ENCODE measurements at places on chromosomes 5 and 9.

- no peak for DNase-seq
Measured at GRCh38 chr5:71528206-71528605, 58.9 kb upstream of the MCCC2 start.

DNA sequence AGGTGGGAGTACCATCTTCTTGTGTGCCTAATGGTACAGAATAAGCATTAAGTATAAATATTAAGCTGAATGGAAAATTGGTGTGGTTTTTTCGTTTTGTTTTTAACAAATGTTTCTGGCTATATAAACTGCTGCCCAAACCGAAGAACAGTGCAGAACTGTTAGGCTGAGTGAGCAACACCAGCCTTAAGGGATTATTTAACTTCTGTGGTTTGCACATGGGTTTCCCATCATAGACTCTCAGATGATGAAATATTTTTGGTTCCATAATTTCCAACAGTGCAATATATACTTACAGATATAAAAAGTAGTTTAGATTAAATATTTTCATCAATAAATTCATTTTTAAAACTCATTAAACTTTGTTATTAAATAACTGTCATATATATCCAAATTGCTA lies 16.4 kb downstream of the C5orf63 start:
- no peak for DNase-seq

DNA sequence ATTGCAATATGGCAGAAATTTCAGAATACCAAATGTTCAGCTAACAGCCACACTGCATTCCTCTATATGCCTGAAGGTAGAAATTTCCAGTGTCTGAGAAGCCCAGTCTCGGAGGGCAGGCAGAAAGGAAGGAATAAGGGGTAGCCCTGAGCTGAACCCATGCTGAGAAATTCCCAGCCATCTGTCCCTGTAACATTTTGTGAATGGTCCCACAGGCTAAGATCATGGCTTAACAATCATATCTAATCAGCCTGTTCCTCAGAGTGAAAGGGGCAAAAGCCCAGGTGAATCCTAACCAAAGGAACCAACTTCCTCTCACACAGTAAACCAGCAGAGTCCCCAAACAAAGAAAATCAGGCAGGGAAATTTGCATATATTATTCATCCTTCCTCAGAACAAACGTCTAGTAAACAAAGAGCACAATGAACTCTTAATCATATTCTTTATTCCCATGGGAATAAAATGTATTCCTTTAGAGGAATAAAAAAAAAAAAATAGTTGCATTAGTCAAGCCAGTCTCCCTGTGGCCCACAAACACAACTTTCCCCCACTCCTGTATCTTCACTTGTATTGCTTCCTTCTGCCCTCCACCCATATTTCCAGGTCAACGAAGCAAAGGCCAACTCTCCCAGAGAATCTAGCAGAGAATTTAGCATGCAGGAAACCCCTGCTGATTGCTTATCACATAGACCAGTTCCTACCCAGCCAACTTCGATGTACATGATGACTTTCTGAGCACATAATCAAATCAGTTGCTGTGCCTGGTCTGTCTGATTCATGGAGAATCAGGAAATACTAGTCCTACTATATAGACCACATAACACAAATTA lies 257.6 kb downstream of the FAM114A2 start:
- no peak for DNase-seq

- DNase-seq = peak; percentile 5
Measured at GRCh38 chr9:95004411-95005277, 278.1 kb downstream of the AOPEP start.

GRCh38 chr9:122389799-122390481 lies 19.1 kb downstream of the PTGS1 start:
- DNase-seq = no peak

DNA sequence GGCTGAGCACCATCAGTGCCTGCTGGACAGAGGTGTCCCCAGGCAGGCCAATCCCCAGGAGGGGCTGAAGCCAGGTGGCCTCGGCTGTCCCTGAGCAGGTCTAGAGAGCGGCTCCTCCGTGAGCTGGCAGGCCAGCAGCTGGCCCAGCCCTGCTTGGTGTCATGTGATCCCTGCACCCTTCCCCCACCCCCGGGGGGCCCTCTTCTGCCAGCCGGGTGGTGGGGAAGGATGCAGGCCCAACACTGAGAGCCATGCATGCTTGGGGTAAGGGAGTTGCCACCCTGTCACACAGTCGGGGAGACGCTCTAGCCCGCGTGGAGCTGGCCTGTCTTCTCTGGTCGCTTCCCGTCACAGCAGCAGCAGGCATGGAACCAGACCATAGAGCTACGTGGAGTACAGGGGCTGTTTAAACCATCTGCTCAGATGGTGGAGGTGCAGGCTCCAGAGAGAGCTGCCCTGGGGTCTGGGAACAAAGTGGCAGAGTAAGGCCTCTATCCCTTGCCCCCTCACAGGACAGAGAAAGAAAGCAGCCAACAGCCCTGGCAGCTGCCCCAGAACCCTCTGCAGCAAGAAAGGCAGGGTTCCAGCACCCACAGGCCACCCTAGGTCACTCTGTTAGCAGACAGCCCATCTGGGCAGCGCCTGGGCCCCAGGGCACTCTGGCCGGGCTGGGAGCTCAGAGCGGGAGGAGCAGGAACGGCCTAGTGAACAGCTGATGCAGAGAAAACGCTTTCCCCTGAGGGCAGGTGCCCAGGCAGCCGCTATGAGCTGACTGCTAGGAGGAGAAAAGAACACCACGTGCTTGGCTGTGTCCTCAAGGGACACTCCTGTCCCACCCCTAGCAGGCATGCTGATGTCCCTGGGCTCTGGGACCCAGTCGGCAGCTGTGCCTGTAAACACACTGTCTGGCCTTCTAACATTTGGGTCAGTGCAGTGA lies 6.8 kb downstream of the RALGDS start:
- DNase-seq = no peak

- DNase-seq = no peak
Measured at GRCh38 chr9:34227445-34227844, 48.6 kb downstream of the UBAP1 start.

- DNase-seq = no peak
Measured at GRCh38 chr5:16732356-16732755, 115.6 kb upstream of the RETREG1 start.

DNA sequence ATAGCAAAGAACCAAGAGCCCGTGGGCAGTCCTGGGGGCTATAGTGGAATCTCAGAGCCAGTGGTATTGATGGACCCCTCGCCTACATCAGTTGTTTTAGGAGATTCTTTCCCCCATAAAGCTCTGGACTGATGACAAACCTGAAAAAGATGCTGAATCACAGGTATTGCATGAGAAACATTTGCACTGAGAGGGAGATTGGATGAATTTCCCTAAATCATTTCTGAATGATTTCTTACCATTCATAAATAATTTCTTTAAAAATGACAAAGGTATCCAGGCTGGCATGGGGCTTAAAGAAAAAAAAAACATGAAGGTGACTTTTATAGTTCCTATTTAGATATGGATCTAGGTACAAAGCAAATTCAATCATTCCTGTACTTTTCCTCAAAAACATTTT lies 54.0 kb upstream of the SLIT3 start:
- DNase-seq = no peak

- no peak for DNase-seq
Measured at GRCh38 chr5:133882389-133882695, 86.1 kb downstream of the C5orf15 start.

DNA sequence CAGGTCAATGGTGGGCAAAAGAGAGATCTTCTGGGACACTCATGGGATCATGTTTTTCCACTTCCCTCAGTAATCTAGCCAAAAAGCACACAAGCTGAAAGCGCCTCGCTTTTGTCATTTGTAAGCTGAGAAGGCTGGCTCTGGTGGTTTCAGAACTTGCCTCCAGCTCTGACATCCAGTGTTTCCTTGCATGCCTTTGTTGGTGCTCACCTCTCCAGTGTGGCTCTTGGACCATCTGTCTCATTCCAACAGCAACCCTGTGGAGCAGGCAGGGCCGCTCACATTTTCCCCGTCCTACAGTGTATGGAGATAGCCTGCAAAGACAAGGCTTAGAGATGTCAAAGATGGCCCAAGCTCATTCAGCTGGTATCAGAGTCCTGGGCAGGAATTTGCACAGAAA lies 160.8 kb upstream of the KLF4 start:
- DNase-seq = no peak
